Activated CD4-positive, alpha-beta T cell treated with anti-CD3 and anti-CD28 coated beads, Interleukin-2, amount 50 U/mL, for 1 hour (primary cell): ENCODE measurements at places on chromosomes 12 and 14.

DNA sequence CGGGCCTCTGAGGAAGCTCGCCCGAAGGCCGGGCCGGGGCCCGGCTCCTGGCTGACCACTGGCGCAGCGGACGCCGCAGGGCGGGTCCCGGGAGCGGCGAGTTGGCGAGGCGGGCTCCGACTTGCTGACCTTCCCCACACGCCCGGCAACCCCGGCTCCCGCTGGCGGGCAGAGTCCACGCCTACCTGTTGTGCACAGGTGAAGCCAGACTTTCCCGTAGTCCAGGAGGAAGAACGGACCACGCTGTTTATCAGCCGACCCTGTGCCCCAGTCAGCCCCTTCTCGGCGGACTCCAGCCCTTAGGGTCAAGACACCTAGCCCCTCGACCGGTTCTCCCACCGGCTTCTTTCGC, 407 bp downstream of the HEATR5A start:
- DNase-seq = no peak

GRCh38 chr12:107442326-107442987, 243.1 kb upstream of the PWP1 start:
- DNase-seq = no peak

- DNase-seq = no peak
Observed at GRCh38 chr12:131785763-131786330, 42.3 kb upstream of the MMP17 start.

- DNase-seq = no peak
Observed at GRCh38 chr12:55729819-55730818, 1.3 kb upstream of the CD63 start.

DNA sequence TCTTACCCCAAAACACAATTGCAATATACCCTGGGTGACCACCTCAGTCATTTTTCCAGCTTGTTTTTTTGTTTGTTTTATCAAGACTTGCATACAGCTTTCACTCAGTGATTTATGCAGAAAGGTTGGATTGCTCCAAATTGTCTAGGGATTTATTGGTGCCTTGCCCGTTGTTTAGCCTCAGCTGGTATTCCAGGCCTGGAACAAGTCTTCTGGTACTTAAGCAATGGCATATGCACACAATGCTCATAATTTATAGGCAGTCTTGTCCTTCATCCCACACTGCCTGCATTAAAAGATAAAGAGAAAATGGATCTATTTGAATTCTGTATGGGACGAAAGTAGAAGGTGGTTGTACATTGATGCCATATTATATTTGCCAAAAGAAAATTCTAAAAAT, 392.5 kb downstream of the ADAMTS20 start:
- no peak for DNase-seq

GRCh38 chr12:62679608-62680007, 213.0 kb downstream of the MON2 start:
- DNase-seq = no peak

- no peak for DNase-seq
Observed at GRCh38 chr12:46461459-46461858, 88.9 kb upstream of the SLC38A2 start.

GRCh38 chr12:88538250-88538649, 42.0 kb downstream of the KITLG start:
- no peak for DNase-seq

DNA sequence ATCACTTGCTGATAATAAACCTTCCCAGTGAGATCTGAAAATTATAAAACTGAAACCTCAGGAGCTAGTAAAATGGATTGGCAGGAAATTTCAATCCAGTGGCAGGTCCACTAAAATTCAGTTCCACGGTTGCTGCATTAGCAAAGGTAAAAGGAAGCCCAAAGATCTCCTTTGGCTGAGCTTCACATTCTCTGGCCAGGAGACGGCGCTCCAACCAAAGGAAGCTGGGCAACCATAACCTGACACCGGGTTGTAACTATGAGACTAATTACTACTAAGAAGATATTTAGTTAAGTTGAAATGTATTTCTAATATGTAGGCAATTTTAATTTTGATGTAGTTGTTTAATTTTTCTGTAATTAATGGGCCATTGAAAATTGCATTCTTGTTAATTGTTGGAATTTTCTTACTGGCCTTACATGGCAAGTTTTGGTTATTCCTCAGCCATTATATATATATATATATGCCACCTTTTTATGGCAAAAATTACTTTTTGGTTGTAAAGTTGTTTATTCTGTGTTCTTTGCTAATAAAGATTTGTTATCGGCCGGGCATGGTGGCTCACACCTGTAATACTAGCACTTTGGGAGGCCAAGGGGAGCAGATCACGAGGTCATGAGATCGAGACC, 17.0 kb downstream of the OR8S1 start:
- peak; percentile 57 for DNase-seq

GRCh38 chr14:69673104-69673503, 61.7 kb downstream of the SUSD6 start:
- DNase-seq = no peak

- no peak for DNase-seq
Observed at GRCh38 chr14:94043111-94043755, 17.1 kb downstream of the OTUB2 start.

GRCh38 chr12:89621521-89621920, 87.1 kb downstream of the ATP2B1 start:
- DNase-seq = no peak
